ENCODE measurements at places on chromosomes 4 and X.

DNA sequence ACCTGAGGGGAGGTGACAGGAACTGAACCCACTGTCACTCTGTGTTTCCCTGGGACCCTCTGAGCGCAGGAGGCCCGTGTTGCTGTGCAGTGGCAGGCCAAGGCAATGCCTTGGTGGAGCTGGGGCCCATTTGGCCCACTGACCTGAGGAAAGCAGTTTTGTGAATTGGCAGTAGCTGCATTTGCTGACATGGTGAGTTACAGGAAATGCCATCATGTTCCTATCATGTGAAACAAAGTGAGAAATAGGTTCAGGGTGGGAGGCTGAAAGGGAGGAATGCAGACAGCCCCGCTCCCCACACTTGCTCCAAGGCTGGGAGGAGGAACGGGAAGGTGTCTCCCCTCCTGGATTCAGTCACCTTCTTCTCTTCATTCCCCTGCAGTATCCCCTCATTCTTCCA lies 146.1 kb downstream of the PTTG2 start:
- DNase-seq: no peak

DNA sequence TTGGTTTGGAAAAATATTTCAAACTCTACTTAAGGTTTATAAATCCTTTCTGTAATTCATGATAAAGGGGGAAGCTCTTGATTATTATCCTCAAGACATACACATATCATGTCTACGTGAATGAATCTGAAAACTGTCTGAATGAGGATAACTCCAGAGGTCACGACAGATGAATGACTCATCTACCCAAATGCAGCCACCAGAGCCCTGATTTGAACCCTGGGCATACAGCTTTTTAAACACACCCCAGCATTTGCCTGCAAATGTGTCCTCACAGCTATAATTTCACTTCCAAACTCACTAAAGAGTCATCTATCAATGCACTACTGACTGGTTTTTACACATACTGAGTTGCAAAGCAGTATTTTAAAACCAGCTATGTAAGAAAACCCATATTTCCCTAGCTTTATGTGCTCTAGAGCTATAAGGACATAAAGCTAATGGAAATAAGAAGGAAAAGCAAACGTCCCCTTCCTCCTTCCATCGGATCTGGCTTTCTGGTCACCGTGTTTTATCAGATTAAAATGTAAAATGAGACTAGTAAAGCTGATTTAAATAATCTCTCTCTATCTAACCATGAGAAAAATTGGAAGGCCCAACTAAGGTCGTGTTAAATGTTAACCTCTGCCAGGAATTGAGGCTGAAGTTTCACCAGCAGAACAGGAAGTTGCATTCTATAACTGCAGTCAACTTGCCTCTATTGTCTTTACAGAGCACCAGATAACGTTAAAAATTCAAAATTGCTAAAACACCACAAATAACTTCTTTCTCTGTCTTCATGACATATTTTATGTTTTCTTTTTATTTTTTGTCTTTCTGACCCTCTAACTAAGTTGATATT lies 63.1 kb upstream of the SPP1 start:
- DNase-seq: no peak

GRCh38 chrX:41449615-41450014 lies 2.5 kb downstream of the NYX start:
- no peak for DNase-seq

DNA sequence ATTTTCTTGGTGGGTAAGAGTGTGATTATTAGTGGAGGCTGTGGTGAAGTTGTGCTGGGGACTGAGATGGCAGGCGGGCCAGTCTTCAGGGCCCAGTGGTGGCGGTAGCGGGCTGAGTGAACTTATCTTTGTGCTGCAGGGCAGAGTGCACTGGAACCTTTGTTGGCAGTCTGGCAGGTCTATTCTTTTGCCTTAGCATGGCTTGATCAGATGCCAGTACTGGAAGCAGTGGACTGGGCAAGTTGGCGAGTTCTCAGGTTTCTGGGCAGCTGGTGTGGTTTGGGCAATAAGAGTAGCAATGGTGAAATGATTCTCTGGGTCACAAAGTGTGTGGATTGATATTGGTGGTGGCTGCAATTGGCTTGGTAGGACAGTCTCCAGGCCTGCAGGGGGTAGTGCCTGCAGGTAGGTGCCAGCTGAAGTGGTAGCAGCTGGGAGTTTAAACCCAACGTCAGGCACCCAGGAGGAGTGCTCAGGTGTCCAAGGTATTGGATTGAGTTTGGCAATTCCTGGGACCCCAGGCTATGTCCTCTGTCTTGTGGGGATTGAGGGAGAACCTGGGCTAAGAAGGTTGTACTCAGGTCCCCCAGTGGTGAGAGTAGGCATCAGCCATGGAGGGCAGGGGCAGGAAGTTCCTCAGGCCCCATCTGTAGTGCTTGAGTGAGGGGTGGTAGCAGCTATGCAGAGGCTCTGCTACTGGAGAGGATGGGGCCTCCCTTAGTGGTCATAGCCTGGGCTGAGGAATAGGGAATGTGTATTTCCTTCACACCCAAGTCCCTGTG lies 34.9 kb upstream of the SLC25A14 start:
- DNase-seq: no peak
